ENCODE measurements at places on chromosomes 5 and 9.

GRCh38 chr9:131348631-131349521, 45.0 kb upstream of the PRRC2B start:
- DNase-seq = no peak

DNA sequence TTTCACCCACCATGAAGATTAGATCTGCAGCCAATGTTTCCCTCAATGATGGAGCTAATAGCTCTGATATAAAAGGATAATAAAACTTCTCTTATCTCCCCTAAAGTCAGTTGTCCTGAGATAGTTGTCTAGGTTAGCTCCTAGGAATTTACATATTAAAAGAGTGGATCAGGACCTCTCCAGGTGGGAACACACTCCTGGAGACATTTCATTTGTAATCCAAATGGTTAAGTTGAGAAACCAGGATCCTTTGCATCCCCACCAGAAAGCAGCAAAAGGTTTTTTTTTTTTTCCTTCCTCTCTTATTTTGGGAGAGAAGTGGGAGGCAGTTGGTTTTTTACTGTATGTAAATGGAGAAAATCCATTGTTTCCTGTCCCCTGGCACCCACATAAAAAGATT, 182.5 kb upstream of the FBXL17 start:
- DNase-seq = no peak

DNA sequence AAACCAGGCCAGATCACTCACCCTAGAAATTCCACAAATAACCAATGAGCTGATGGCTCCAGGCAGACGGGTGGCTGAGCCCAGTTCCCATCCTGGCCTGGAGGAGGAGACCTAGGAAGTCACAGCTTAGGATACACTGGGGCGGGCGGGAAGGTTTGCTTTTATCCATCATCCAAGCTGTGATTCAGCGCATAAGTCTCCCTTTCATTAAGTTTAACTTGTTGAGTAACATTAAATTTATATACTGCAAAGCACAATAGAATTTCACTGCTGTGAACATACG, 55.7 kb downstream of the THBS4 start:
- no peak for DNase-seq

DNA sequence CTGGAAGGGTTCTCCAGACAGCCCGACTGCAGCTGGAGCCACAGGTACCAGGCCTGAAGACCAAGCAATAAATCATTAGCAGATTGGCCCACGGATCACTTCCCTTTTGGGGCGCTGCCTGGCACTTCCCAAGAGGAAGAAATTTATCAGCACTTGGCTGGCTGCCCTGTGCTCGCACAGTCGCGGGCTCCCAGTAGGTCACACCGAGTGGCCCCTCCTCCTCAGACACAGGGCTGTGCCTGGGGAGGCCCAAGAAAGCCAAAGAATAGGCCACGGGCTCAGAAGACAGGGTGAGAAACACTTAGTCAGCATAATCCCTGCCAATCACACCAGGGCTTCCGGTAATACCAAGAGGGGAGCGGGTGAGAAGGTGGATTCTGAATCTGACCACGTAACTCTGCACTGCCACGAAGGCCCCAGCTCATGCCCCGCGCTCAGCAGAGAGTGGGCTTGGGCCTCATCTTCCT, 115.7 kb upstream of the MSX2 start:
- no peak for DNase-seq

GRCh38 chr5:16791036-16791705, 144.9 kb downstream of the MYO10 start:
- peak; percentile 43 for DNase-seq

DNA sequence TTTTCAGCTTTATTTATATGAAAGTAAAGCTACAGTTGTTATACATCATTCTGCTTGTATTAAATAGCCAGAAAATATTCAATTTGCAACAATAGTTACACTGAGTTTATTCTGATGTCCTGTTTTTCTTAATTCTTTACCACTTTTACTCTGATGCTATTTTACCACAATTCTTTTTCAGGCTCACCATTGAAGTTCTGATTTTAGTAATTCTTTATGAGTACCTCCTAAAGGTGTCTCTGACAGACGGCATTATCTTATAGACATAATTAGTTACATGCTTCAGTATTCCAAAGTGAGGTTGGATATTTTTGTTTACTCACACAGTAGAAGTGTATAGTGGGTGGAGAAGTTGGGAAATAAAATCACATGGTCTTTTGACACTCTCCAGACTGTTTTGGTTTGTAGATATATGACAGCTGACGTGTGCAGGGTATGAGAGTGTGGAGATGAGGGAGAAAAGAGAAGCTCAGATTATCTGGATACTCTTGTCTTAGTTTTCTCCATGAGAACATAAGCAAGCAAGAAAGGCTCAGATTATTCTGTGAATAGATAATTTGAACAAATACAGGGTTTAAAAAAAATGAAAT, 97.4 kb downstream of the FBXO4 start:
- DNase-seq = no peak

DNA sequence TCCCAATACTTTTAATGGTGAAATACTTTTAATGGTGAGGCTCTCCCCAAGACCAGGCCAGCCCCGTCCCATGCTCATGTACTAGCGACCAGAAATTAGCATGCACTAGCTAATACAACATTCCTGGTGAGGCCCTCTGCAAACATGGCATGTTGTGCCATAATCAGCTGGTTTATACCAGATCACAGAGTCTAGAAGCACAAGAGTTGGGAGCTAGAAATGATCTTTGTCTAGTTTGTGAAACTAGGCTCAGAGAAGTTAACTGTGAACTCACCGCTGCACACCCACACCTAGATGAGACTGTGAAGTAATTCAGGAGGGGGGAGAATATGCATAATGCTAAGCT, 37.4 kb downstream of the MTMR12 start:
- DNase-seq = no peak

GRCh38 chr5:126339215-126339805, 83.9 kb upstream of the GRAMD2B start:
- peak; percentile 47 for DNase-seq

- no peak for DNase-seq
These were observed 101.1 kb upstream of the GNAQ start for GRCh38 chr9:78132701-78133058.

DNA sequence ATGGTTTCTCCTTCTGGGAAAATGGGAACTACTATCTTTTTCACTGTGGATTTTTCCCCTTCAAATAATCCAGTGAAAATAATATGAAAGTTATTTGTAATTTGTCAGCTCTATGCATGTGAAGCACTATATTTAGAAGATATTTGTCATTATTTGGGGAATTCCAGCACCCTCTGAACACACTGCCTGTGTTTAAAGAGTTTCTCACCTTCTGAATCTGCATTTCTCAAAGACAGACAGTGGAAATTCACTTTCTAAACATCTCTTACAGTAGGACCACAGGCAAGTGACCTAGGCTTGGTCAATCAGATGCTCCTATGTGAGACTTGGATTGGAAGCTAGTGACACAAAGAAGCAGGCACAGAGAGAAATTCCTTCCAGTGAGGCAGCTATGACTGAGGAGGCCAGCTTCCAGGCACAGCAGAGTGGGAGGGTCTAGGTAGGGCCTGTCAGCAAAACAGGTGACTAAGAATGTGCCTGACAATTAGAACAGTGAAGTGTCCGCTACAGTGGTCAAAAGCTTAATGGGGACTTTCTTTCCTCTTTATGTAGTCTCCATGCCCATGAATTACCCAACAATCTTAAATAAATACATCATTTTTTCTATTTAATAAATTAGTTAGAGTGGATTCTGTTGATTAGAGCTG, 167.2 kb downstream of the HMHB1 start:
- no peak for DNase-seq

DNA sequence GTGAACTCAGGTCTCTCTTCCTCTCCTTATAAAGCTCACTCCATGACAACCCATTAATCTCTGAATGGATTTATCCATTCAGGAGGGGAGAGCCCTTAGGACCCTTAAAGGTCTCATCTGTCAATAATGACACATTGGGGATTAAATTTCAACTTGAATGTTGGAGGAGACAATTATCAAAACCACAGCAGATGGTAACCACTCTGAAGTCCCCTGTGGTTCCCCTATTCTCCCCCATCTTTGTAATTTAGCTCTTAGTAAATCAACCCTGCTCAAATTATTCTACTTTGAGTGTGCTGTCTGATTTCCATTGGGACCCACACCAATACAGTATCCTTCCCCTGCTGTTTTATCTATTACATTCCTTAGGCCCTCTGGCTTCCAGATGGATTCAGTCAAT, 72.0 kb upstream of the RAI14 start:
- DNase-seq = no peak

- peak; percentile 68 for DNase-seq
These were observed 42.3 kb upstream of the MATR3 start for GRCh38 chr5:139251281-139251687.

DNA sequence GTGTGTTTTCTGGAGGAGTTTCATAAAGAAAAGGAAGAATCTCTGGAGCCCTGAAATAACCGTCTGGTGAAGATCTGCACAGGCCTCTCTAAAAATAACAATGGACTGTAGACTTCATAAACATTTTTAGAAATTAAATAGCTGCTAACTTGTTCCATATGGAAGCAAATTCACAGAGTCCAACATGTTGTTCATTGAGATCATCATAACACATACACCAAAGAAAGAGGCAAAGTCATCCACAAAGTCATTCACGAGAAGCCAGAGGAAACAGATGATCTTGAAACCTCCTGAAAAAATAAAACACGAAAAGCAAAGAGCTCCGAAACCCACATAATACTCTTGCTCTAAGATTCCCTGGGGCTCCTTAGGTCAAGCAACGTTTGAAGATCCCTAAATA, 347.8 kb downstream of the EFNA5 start:
- DNase-seq = no peak

DNA sequence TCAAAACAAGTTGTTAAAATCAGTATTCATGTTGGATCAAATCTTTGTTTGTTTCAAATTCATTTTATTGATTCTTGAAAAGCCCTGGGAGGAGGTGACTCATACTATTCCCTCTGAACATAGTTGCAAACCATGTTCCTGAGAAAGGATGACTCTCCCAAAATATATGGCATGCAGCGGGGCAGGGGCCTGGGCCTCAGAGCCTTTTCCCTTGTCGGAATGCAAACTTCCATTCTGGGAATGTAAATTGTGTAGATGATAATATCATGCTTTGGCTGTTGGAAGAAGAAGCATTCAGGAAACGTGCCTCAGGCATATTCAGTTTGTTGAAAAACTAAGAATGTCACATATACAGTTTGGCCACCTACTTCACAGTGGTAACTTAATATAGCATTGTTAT, 242.0 kb downstream of the AUH start:
- DNase-seq = no peak

DNA sequence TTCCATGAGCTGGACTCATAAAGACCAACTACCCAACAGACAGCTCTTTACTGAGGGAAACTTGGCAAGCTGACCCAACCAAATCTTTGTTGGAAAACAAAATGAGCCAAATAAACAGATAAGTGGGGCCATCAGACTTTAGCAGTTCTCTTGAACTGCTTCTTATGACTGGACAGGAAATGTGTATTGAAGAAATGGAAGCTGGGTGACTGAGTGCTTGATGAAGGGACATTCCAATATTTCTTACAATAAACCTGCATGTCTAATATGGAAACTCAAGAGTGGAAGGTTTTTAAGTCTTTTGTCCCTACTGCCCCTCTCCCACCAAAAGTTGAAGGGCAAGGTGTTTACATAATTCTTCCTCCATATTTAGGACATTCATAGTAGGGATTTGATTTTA, 218.8 kb upstream of the NR4A3 start:
- no peak for DNase-seq

DNA sequence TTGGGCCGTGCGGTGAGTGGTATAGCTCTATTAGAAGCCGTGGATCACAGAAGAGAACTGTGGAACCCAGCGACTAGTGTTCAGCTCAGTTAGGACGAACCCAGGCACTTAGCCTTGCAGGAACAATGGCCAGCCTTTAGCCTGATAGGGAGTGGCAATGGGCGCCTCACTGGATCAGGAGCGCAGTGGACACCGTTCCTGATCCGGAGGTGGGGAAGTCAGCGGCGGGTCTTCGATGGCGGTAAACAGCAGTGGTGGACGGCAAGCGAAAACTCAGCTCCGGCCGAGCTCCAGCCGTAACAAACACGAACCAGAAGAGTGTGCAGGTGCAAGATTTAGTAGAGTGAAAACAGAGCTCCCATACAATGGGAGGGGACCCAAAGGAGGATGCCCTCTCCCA, 340.0 kb downstream of the TLE4 start:
- no peak for DNase-seq

GRCh38 chr5:173538018-173538417, 78.4 kb downstream of the BOD1 start:
- DNase-seq = no peak

DNA sequence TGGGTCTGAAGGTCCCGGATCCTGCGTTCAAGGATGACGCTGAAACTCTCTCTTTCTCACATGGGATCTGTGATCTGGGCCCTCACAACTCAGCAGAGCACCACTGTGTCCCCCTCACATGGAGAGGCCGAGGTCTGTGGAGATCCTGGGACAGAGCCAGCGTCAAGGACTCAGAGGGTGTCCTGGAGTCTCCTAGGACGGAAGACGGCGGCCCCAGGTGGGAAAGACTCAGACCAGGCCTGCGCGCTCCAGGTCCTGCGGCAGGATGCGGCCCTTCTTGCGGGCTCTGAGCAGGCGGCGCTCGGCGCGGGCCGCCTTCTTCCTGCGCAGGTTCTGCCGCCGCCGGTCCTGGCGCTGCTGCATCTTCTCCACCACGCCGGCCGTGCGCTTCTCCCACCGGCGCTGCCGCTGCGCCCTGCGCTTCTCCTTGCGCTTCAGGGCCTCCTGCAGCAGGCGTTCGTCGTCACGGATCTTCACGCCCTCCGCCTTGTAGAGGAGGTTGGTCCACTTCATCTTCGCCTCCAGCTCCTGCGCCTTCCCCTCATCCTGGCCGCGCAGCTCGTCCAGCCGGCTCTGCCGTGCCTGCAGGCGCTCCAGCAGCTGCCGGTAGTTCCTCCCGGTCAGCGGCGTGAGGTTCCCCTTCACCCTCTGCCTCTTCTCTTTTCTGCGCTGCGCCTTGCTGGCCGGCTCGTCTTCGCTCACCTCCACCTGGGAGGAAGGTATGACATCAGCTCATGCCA, 4.2 kb downstream of the SURF6 start:
- no peak for DNase-seq

DNA sequence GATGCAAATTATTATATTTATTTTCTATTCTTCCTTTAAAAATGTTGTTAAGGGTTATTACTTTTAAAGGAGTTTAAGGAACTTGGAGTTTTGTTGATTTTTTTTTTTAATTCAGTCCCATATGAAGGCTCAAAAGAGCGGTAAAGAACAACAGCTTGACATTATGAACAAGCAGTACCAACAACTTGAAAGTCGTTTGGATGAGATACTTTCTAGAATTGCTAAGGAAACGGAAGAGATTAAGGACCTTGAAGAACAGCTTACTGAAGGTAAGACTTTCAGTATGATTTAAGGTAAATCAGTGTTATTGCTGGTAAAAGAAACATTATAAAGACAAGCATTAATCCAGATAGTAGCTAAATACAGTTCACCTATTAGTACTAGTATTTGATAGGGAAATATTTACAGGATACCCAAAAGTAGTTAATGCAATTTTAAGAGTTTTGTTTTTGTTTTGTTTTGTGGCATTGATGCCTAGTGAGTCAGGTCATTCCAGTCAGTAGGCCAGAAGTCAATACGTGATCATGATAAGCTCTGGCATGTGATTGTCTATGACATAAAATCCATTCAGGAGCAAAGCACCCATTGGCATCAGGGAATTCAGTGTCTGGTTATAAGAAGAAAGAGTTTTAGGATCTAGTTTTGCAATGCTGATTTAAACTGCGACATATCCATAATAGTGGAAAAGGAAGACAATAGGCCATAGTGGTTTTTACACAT, 49.2 kb downstream of the CNTRL start:
- no peak for DNase-seq

GRCh38 chr5:106408570-106408969, 1262.2 kb downstream of the EFNA5 start:
- DNase-seq = no peak

- DNase-seq = no peak
These were observed 37.7 kb downstream of the SAR1B start for GRCh38 chr5:134594797-134595457.
